ENCODE measurements at places on chromosomes 12 and 14.

DNA sequence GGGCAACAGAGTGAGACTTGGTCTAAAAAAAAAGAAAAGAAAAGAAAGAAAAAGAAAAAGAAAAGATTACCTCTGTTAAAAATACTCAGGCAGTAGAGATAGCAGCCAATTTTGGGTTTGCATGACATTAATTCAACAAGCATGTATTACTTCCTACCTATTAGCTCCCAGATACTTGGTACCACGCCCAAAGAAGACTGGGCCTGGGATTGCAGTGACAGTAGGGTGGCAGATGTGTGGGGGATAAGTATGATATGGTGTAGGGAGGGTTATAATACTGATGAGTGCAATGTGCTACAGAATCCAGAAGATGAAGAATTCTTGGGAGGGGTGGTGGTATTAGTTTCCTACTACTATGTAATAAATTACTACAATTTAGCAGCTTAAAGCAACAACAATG, 46.4 kb upstream of the FOS start:
- no peak for DNase-seq

- no peak for DNase-seq
Measured at GRCh38 chr12:94603434-94604365, 46.7 kb downstream of the TMCC3 start.

- no peak for DNase-seq
Measured at GRCh38 chr14:77601846-77602619, 14.4 kb downstream of the SPTLC2 start.

- no peak for DNase-seq
Measured at GRCh38 chr12:19615384-19615725, 176.1 kb downstream of the AEBP2 start.

DNA sequence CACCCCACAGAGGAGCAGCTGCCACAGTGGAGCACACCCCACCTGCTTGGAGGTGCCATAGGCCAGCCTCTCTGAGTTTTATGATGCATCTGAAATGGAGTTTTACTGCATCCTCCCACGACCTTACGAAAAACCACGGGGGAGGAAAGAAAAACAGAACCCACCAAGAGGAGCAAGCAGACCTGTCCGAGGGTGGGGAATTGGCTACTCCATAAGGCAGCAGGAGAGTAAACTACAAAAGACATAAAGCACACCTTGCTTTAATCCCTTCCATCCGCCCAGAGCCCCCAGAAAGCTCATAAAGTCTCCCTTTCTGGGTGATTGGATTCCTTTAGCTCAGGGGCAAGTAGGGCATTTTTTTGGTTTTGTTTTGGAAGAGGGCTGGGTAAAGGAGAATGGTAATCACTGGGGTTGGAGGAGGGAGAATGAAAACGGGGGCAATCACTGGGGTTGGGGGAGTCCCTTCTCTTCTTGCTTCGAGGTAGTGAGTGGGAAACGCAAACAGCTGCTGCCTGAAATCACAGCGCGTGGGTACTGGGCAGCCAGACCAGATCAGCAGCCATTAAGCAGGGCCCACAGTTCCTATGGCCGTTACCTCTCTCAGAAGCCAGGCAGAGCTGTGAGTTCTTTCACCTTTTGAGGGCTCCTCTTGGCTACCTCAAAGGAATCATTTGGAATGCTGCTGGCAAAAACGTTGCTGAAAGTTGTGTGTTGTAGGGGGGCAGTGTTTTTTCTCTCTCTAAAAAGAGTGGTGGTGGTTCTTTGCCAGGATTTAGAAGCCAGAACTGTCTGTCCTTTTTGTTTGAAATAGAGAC, 433.6 kb downstream of the ZFP36L1 start:
- DNase-seq = no peak

- DNase-seq = no peak
Measured at GRCh38 chr14:100709289-100710284, 17.1 kb upstream of the DLK1 start.

DNA sequence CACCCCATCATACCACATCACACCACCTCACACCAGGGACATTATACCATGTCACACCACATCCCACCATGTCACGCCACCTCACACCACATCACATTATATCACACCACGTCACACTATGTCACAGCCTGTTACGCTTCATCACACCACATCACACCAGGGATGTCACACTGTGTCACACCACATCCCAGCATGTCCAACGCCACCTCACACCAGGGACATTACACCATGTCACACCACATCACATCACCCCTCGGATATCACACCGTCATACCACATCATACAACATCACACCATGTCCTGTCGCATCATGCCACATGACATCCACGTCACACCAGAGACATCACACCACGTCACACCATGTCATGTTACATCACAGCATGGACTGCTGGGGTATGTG, 235.5 kb downstream of the TMEM121 start:
- no peak for DNase-seq

DNA sequence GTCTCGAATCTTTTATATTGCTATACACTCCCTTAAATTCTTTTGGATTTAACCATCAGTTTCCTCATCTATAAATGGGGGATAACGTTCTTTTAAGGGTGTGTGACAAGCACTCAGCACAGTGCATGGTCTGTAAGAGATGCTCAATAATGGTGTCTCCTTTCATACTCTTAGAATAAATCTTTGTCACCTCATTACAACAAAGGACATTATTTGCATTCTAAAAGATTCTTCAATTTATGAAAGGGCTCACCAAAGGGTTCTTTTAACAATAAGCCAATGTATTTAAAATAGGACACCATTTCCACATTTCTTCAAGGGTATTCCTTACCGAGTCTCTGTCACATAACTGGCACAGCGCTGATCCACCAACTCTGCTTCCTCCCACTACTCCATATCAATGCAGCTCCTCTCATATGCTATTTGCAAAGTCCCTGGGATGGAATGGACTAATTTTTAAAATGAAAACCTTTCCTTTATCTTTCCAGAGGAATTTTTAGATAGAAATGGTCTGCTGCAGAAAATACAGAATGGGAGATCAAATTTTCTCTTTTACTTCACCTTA, 29.2 kb upstream of the RIC8B start:
- no peak for DNase-seq

Data from GM12878 (cell line).